ENCODE measurements at places on chromosomes 2 and 18. TPM values are rescaled to one million over a fixed set of nuclear protein-coding genes. Genes with fewer than 3 reads are reported as not detected.

The PPP1R1C gene
- total RNA-seq: 0.19 TPM

The CHRNG gene
- not detected for total RNA-seq

The IL37 gene
- total RNA-seq: not detected

The PROKR1 gene
- not detected for total RNA-seq

The ZNF804A gene
- total RNA-seq: 0.09 TPM

The PDE1A gene
- total RNA-seq: 2.8 TPM

The SLC5A7 gene
- not detected for total RNA-seq

The CRYGB gene
- not detected for total RNA-seq

The ST8SIA3 gene
- not detected for total RNA-seq

The MYO1B gene
- 233 TPM for total RNA-seq

The RAPH1 gene
- total RNA-seq: 46.9 TPM

The ASB18 gene
- not detected for total RNA-seq

The KCNE4 gene
- 7.9 TPM for total RNA-seq

The KIAA2012 gene
- total RNA-seq: 0.25 TPM

The DSG1 gene
- total RNA-seq: not detected

The REG1B gene
- total RNA-seq: not detected

The CNGA3 gene
- 0.69 TPM for total RNA-seq

The NCKAP1 gene
- 137 TPM for total RNA-seq

The INSIG2 gene
- 10.4 TPM for total RNA-seq

The SLC19A3 gene
- not detected for total RNA-seq

The TWIST2 gene
- 126 TPM for total RNA-seq

The RAPGEF4 gene
- 0.29 TPM for total RNA-seq

The FBXO15 gene
- 1.3 TPM for total RNA-seq

The LDLRAD4 gene
- total RNA-seq: not detected

The CGREF1 gene
- not detected for total RNA-seq

The RNF25 gene
- total RNA-seq: 47.9 TPM

The ADD2 gene
- total RNA-seq: not detected

The GALNT13 gene
- total RNA-seq: not detected

The ZC3H6 gene
- 4.4 TPM for total RNA-seq

The ELP2 gene
- 93.9 TPM for total RNA-seq

The CPLX4 gene
- not detected for total RNA-seq

The VIT gene
- 5.3 TPM for total RNA-seq

The ANKRD30BL gene
- total RNA-seq: not detected

All from HFFc6 (cell line).